LoVo (cell line): ENCODE measurements at places on chromosomes 6 and 20.

GRCh38 chr6:2763345-2763841 is 1.8 kb upstream of the WRNIP1 start:
- no peak for DNase-seq

DNA sequence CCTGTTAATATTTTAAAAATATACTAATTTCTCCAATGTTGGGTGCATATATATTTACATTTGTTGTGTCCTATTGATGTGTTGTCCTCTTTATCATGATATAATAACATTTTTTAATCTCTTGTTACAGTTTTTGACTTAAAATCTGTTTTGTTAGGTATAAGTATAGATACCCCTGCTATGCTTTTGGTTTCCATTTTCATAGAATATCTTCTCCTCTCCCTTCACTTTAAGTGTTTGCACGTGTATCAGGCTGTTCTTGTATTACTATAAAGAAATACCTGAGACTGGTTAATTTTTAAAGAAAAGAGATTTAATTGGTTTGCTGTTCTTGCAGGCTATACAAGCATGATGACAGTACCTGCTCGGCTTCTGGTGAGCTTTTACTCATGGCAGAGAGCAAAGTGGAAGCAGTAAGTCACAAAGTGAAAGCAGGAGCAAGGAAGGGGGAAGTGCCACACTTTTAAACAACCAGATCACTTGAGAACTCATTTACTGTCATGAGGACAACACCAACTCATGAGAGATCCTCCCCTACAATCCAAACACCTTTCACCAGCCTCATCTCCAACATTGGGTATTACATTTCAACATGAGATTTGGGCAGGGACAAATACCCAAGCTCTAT is 340.5 kb upstream of the SYNCRIP start:
- no peak for DNase-seq

GRCh38 chr20:10898552-10898951 is 224.8 kb upstream of the JAG1 start:
- DNase-seq: no peak

- no peak for DNase-seq
Measured at GRCh38 chr20:2874456-2874855, 1.2 kb downstream of the PTPRA start.

GRCh38 chr6:40714576-40715564 is 127.7 kb upstream of the LRFN2 start:
- DNase-seq: peak; percentile 26

DNA sequence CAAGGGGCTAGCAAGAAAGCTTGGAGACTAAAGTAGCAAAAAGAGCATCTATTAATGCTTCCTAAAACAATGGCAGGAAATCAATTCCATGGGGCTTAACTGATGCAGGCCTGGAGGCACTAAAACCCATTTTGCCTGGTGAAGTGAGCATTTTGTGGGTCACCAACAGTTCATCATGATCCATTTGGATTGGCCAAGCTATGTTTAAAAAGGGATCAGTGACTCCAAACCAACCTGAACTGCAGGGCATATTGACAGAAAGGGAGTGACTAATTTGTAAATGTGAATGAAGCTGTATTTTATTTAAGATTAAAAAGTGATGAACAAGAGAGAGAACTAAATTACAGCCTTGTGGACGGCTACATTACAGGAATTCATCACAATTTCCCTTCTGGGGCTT is 132.0 kb downstream of the PCSK2 start:
- DNase-seq: no peak

- no peak for DNase-seq
Measured at GRCh38 chr6:74579047-74579446, 626.8 kb downstream of the COL12A1 start.

- DNase-seq: no peak
Measured at GRCh38 chr20:62011403-62011790, 54.3 kb downstream of the TAF4 start.

GRCh38 chr6:170152124-170152926 is 138.6 kb downstream of the DLL1 start:
- no peak for DNase-seq

- DNase-seq: peak; percentile 83
Measured at GRCh38 chr20:341682-342081, 5.2 kb upstream of the NRSN2 start.

DNA sequence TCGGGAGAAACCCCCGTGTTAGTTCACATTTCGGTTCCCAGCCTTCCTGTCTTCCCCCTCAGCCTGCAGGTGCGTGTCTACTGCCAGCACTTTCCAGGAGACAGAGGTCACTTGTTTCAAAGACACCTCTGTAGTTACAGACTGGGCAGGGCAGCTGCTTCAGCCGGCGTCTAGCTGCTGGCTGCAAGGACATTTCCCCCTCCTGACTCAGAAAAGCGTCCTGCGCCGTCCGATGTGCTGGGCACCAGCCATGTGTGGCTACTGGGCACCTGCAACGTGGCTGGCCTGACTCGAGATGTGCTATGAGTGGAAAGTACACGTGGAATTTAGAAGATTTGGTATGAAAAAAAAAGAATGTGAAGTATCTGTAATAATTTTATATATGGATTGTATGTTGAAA is 37.6 kb downstream of the RRBP1 start:
- DNase-seq: no peak

DNA sequence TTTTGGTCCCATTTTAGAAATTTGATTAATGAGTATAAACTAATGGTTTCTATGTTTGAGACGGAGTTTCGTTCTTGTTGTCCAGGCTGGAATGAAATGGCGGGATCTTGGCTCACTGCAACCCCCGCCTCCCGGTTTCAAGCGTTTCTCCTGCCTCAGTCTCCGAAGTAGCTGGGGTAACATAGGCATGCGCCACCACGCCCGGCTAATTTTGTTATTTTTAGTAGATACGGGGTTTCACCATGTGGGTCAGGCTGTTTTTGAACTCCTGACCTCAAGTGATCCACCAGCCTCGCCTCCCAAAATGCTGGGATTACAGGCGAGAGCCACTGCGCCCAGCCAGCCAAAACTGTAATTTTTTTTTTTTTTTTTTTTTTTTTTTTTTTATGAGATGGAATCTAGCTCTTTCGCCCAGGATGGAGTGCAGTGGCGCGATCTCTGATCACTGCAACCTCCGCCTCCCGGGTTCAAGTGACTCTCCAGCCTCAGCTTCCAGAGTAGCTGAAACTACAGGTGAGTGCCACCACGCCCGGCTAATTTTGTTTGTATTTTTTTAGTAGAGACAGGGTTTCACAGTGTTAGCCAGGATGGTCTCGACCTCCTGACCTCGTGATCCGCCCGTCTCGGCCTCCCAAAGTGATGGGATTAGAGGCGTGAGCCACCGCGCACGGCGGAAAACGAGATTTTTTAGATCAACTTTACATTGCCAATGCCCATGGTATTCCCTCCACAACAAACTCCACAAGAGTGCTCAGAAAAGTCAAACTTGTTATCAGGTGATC is 127.8 kb downstream of the HFE start:
- no peak for DNase-seq

GRCh38 chr6:132910759-132911158 is 96.4 kb downstream of the RPS12 start:
- DNase-seq: no peak
